ENCODE measurements at places on chromosomes 5 and 9.

GRCh38 chr5:160260881-160261815 is 31.8 kb downstream of the FABP6 start:
- no peak for DNase-seq

- DNase-seq: no peak
Observed at GRCh38 chr9:134189145-134189469, 24.7 kb upstream of the RNU6ATAC start.

DNA sequence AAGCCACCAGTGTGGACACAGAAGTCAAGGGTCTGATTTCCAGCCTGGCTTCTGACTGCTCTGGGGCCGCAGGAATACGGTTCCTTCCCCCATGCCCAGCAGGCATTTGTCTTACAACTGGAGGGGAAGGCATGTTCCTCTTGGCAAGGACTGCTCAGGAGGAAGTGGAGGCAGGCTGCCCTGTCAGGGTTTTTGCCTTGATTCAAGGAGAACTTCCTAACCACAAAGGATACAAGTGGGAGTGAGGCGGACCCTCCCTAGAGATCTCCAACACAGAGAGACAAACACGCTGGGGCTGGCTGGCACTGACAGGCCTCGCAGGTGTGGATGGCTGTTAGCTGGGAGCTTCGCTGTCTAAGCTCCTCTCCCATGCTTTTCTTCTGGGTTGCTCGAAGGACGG is 19.1 kb downstream of the TGFBI start:
- no peak for DNase-seq

GRCh38 chr9:27528886-27529315 is 713 bp downstream of the MOB3B start:
- DNase-seq: no peak

DNA sequence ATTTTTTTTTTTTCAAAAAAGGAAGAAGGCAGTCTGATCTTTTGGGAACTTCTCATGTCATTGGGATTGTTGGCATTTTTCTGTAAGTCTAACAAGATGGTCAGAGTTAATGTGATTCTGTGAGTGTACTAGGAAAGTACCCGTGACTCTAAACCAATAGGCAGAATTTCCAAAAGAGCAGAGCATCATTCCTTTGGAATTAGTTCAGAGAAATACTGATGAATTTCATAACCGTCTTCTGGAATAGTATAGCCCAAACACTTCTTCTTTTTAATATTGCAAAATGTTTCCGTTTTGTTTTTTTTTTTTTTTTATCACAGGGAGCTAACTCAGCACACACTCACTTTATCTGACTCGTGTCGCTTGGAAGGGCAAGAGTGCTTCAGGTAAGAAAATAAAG is 407.4 kb downstream of the DTWD2 start:
- DNase-seq: no peak

DNA sequence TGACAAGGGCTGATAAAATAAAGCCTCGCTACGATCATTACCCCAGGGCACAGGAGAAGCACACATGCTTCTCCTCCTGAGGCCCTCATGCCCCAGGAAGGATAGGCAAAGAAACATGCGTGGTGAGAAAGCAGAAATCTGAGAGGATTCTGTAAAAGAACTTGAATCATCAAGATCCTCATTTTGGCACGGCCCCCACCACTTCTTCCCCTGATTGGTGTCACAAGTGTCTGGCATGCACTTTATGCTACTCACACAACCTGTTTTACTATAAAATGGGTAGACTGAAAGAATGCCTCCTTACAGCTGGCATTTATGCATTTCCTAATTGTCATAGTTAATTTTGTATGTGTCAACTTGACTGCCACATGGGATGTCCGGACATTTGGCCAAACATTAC is 32.1 kb downstream of the PCA3 start:
- DNase-seq: no peak

DNA sequence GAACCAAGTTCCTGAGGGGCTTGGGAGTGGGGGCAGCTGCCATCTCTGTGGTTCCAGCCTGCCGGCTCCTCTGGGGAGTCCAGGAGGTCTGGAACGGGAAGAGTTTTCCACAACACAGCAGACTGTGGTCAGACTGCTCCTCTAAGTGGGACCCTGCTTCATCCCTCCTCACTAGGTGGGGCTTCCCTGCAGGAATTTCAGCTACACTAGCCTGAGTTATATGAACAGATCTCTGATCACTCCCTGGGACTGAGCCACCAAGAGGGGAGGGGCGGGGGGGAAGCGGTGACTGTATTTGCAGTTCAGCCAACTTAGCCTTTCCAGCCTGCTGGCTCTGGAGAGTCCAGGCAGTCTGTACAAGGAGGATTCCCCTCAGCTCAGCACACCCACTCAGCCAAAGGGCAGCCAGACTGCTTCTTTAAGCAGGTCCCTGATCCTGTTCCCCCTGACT is 19.4 kb downstream of the DTWD2 start:
- no peak for DNase-seq

DNA sequence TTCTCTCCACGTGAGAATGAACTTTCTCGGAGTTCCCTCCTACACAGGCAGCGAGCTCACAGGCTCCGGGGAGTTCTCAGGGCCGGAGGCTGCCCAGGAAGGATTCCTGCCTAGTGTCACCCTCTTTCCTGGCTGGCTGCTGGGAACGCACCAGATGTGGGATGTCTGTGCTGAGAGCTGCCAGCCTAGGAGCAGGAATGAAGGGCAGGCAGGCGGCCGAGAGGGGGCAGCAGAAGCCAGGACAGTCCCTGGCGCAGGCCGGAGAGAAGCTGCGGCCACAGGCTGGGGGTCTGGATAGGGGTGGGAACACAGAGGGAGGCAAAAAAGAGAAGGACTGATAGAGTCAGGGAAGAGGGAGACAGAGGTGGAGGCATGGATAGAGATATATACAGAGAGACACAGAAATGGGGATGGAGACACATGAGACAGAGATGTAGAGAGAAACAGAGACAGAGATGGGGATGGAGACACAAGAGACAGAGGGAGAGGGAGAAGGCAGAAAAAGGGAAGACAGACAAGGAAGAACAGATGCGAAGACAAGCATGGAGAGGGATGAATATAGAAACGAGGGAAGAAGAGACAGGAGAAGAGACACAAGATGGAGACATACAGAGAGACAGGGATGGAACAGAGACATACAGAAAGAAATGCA is 25.3 kb upstream of the ENHO start:
- no peak for DNase-seq

GRCh38 chr5:134099288-134099872 is 15.1 kb upstream of the TCF7 start:
- no peak for DNase-seq

DNA sequence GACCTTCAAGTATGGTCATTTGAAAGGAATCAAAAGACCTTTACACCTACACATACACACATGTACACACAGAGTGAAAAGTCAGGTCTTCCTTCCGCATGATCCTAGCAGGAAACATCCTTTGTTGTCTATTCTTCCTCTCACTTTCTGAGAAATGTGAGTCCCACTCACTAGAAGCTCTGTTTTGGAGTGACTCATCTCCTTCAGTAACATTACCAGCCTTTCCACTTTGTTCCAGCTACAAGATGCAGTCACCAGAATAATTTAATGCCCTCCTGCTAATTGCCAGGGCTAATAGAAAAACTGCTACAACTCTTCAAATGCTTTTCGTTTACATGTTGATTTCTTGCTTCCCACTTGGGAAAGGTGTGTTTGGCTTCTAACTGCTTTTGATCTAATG is 417.3 kb downstream of the RASEF start:
- no peak for DNase-seq

DNA sequence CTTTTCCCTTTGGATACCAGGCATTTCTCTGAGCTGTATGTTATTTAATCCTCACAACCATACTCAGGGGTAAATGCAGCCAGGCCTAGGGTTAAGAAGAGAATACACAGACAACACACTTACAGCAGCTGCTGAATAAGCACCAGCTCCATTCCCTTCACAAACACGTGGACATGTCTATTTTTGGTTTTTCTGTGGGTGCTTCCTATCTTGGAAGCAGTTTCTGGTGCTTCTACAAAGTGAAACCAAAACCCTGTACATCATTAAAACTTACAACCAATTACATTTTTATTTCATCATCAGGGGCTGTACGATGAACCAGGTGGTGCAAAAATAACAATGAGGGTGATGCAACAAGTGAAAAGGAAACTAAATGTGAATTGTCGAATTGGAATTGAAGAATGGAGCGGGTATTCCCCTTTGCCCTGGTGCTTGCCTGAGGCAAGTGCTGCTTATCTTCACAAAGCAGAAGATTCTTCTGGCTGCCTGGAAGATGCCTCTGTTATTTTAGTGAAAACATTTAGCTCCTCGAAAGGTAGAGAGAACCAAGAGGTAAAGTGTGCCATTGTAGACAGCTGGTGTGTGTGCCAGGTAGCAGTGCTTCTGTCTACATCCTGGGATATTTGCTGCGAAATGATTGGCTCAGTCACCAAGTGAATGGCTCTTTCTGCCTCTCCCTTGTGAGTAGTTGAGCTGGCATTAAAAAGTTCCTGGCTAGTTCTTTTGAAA is 18.6 kb upstream of the IFNB1 start:
- DNase-seq: no peak

- DNase-seq: no peak
Observed at GRCh38 chr5:73131711-73132425, 11.5 kb downstream of the TMEM171 start.

GRCh38 chr5:119267958-119268386 is 87.8 kb upstream of the TNFAIP8 start:
- peak; percentile 86 for DNase-seq

GRCh38 chr5:146329697-146330096 is 8.9 kb upstream of the POU4F3 start:
- no peak for DNase-seq

DNA sequence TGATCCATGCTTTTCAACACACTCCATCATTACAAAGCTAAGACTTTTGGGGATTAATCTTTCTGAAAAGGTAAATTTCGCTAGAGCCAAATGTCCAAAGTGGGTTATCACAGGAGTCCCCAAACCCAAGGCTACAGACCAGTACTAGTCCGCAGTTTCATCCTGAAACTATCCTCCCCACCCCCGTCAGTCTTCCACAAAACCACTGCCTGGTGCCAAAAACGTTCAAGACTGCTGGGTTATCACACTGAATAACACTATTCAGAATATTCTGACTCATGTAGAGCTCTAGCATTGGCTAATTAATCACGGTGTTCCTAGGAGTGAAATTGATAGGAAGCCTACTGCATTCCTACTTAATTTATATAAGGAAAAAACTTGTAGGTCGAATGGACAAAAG is 24.7 kb downstream of the ERP44 start:
- no peak for DNase-seq

- DNase-seq: no peak
Observed at GRCh38 chr5:114402206-114402605, 40.3 kb downstream of the KCNN2 start.

DNA sequence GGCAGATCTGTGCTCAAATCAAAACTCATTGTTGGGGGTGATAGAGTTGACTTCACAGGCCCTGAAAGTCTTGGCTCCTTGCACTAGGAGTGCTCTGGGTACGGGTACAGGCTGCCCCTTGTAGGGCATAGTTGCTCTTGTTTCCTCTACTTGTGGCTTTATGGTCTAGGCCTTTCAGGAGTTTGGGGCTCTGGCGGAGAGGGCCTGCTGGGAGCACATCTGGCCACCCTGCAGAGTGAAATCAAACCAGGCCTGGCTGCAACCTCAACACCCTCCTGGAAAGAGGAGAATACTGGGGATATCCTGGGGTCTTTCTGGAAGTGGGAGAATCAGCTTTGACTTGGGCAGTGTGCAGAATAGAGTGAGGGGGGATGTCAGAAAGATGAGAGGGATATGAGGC is 1.5 kb downstream of the TGFBI start:
- DNase-seq: no peak

GRCh38 chr5:138245717-138246116 is 28.7 kb downstream of the GFRA3 start:
- no peak for DNase-seq

GRCh38 chr5:93789173-93790067 is 48.0 kb upstream of the POU5F2 start:
- no peak for DNase-seq

GRCh38 chr9:99118782-99119466 is 14.0 kb downstream of the TGFBR1 start:
- no peak for DNase-seq

- DNase-seq: no peak
Observed at GRCh38 chr5:142748568-142749249, 21.5 kb upstream of the ARHGAP26 start.

DNA sequence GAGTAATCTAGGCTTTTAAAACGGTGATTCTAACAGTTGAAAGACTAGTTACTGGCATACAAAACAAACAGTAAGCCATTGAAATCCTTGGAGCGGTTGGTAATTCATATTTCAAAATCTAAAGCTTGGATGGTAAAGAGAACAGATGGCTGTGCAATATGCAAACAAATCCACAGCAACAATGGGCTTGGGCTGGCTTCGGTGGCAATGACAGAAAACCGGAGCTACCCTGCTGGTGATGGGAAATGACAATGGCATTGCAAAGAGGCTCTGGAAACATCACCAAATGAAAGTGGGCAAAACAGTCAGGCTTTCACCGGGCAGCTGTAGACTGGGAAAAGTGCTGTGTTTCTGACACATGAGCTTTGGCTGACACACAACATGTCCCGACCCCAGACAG is 42.2 kb downstream of the MED27 start:
- peak; percentile 61 for DNase-seq

DNA sequence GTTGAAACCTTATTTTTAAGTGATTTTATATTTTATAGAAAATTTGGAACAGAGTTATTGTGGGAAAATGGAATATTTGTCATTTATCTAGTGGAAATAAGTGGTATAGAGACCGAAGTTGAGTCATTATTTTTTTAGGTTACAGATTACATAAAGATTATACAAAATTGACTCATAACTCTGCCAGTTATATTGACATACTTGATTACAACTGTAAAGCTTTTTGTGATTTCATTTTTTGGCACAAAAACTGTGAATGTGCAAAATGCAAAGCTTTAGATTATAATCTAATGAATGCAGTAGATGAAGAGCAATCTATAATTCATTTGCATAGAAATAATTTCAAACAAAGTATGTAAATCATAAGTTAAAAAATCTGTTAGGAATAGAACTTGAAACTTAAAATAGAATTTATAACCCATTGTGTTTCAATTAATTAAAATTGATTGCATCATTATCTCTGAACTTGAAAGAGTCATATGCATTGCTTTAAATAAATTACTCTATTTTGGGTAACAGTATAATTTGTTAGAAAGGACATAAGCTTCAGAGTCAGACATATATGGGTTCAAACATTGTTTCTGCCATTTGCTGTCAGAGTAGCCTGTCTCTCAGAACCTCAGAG is 280.4 kb downstream of the FER start:
- DNase-seq: peak; percentile 29

GRCh38 chr9:119689879-119690278 is 320.6 kb upstream of the BRINP1 start:
- DNase-seq: no peak

- no peak for DNase-seq
Observed at GRCh38 chr9:93301291-93301811, 117.4 kb downstream of the WNK2 start.

DNA sequence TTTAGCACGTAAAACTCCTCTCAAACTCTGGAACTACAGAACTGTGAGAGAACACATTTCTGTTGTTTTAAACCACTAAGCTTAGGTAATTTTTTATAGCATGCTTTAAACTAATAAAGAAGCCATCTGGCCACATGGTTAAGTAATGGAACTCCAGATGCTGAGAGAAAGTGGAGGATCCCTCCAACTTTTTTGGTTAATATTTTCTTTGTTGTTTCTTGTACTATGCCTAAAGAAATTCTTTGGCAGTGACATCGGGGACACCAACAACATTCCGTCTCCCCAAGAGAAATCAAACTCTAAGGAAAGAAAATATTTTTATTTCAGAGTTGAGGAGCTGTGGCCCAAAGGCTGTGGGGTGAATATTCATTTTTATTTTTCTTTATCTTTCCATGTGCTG is 734.8 kb upstream of the CDH9 start:
- DNase-seq: no peak

Measured in NCI-H446 treated with DMSO at 0.1 percent for 48 hours (cell line).